H9 (cell line): ENCODE measurements at places on chromosomes 5 and 9. TPM values are rescaled to one million over a fixed set of nuclear protein-coding genes. Genes with fewer than 3 reads are reported as not detected.
A peak's percentile ranks its signal among the peaks of the same experiment; 100 is the strongest.

- no peak overlapping the region for H3K27ac ChIP-seq
- no peaks in the 10 kb centered on the region for H3K36me3 ChIP-seq
- no peaks in the 10 kb centered on the region for H3K4me1 ChIP-seq
- peak overlapping the region; percentile 41 for H3K4me3 ChIP-seq
- peak; percentile 37 for DNase-seq
- peaks cover 24% of the 10 kb centered on the region; the same call in 1 of the 2 replicates for H3K27me3 ChIP-seq
Measured at GRCh38 chr5:51500-51823, 40.5 kb upstream of the PLEKHG4B start.

DNA sequence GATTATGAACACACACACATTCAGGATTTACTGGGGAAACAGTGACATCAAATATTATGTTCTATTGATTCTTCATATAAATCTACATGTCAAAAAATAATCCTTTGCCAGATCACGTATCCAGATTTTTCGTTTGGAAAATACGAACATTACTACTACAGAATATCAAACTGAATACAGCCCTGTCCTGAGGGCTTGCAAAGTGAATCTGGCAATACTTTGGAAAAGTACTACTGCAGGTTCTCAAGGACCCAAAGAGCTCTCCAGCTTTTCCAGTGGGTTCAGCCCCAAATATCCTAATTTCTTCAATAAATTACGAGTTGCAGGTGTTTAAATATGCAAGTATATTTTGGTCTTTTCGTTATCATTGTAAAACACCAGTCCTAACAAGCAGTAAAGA, 411 bp upstream of the NDUFS4 start:
- H3K4me1 ChIP-seq: no peaks in the 10 kb centered on the region
- H3K27me3 ChIP-seq: no peaks in the 10 kb centered on the region
- no peak overlapping the region for H3K27ac ChIP-seq
- H3K4me3 ChIP-seq: peak overlapping the region; percentile 100
- peaks cover 23% of the 10 kb centered on the region for H3K36me3 ChIP-seq

GRCh38 chr5:3852161-3852916, 256.7 kb downstream of the IRX1 start:
- H3K27me3 ChIP-seq: no peaks in the 10 kb centered on the region
- no peak overlapping the region for H3K4me3 ChIP-seq
- no peak for DNase-seq
- no peaks in the 10 kb centered on the region for H3K36me3 ChIP-seq

DNA sequence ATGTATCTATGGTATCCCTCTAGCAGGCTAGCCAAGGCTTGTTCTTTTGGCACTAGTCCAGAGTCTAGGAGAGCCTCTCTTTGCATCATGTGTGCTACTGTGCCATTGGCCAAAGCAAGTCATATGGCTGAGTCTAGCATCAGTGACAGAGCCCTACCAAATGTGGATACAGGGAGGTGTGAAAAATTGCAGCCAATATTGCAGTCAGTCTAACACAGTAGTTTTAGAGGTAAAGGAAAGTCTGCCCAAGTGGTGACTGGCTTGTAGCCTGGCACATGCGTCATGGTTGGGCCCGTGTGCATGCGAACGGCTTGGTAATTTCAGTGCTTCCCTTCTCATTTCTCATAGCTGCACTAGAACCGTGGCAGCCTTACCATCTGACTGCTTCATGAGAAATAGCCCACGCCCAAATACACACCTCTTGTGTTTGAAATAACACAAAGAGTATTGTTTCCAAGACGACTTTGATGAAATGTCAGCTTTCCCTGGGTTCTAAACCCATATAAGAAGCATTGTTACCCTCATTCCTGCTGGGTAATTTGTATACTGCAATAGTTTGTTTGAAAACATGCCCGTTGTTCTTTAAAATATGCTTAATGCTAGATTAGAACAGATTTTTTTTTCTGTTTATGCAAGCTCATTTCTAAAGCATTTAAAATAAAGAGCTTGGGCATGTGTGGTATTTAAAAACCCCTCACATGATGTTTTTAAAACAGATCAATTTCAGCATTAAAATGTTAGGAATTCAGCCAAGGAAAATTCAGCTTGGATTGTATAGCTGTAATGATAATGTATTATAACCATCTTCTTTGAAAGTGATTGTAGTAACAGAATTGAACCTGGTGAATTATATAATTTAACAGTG, 113.2 kb downstream of the TLE4 start:
- H3K4me3 ChIP-seq: no peak overlapping the region
- H3K4me1 ChIP-seq: no peaks in the 10 kb centered on the region; the same call in 1 of the 2 replicates

GRCh38 chr5:136620621-136621020, 255.3 kb upstream of the TRPC7 start:
- H3K4me3 ChIP-seq: no peak overlapping the region
- no peaks in the 10 kb centered on the region for H3K36me3 ChIP-seq
- no peak for DNase-seq
- no peaks in the 10 kb centered on the region for H3K27me3 ChIP-seq
- no peaks in the 10 kb centered on the region for H3K4me1 ChIP-seq
- no peak overlapping the region for H3K27ac ChIP-seq

- no peak for DNase-seq
- no peaks in the 10 kb centered on the region; the same call in 1 of the 2 replicates for H3K27me3 ChIP-seq
- peaks cover 23% of the 10 kb centered on the region for H3K36me3 ChIP-seq
- H3K27ac ChIP-seq: no peak overlapping the region
- H3K4me1 ChIP-seq: peaks cover 5% of the 10 kb centered on the region; the same call in 1 of the 2 replicates
Measured at GRCh38 chr5:31770998-31771397, 132.1 kb downstream of the PDZD2 start.

GRCh38 chr5:95447961-95448360, 56.8 kb downstream of the FAM81B start:
- no peak for DNase-seq
- H3K27ac ChIP-seq: no peak overlapping the region
- no peak overlapping the region for H3K4me3 ChIP-seq
- H3K27me3 ChIP-seq: no peaks in the 10 kb centered on the region
- peaks cover 4% of the 10 kb centered on the region; the same call in 1 of the 2 replicates for H3K36me3 ChIP-seq

DNA sequence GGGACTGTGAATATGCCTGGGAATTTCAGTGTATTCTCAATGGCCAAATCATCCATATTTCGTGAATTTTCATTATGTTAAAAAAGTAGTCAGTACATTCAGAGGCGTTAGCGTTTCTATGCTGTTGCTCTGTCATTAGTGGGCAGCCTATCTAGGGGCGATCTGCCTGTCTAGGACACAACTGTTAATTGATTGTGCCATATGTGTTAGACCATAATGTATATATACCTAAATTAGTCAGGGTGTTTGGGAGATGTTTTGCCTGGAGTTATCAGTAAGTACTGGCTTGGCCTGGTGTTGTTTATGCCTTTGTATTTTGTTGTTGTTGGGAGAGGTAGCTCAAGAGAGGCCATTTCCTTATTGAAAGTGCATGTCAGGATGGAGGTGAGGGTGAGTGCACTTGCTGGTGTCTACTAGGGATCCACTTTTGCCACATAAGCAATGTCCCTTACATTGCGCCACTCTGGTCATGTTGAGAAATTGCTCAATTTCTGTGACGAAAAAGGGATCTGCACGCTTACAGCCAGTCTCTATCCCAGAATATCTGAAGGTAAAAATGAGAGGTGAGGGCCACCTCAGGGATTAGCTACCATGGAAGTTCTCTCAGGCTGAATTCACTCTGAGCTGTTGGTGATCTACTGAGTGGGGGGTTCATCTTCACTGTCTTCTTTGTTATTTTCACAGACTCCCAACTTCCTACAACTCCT, 123.3 kb downstream of the ST8SIA4 start:
- H3K27ac ChIP-seq: no peak overlapping the region
- H3K27me3 ChIP-seq: no peaks in the 10 kb centered on the region
- peaks cover 11% of the 10 kb centered on the region for H3K36me3 ChIP-seq
- DNase-seq: no peak

DNA sequence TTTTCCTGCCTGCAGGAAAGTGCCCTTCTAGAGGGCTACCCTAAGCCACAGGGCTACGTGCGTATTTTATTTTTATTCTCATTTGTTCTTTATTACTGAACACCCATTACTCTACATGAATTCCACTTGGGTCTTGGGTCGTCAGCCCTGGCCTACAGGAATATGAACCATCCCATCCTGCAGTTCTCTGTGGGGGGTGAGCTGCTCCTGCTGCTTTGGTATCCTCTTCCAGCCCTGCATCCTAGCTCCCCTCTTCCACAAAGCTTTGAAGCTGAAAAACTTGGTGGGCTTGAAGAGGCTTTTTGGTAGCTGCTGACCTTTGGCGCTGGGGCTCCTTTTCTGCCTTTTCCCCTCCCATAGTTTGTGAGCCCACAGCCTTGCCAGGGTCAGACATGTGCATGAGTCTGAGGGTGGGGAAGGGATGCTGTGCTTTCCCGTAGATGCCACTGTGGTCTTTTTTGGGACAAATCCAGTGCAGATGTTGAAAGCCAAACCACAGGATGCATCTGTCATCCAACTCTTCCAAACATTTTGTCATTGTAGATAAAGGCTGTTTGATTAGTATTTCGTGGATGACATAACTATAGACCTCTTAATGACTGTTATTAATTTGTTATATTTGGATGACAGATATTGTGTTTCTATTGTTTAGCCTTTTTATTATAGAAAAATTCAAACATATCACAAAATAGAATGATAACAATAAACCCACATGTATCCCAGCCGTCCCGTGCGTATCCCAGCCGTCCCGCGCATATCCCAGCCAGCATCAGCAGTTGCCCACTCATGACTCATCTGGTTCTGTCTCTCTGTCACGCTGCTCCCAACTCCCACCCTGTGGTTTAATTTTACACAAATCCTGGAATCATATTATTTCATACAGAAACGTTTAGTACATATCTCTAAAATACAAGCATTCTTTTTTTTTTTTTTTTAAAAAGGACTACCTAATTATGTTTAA, 43.9 kb downstream of the SLC46A2 start:
- H3K4me3 ChIP-seq: no peak overlapping the region
- H3K36me3 ChIP-seq: no peaks in the 10 kb centered on the region
- H3K4me1 ChIP-seq: peaks cover 8% of the 10 kb centered on the region; the same call in 1 of the 2 replicates
- no peak for DNase-seq
- H3K27ac ChIP-seq: no peak overlapping the region
- H3K27me3 ChIP-seq: no peaks in the 10 kb centered on the region

- no peaks in the 10 kb centered on the region for H3K36me3 ChIP-seq
- DNase-seq: no peak
- no peaks in the 10 kb centered on the region for H3K4me1 ChIP-seq
- no peak overlapping the region for H3K4me3 ChIP-seq
Measured at GRCh38 chr5:102049517-102049916, 246.6 kb downstream of the SLCO4C1 start.

GRCh38 chr9:88835038-88835466, 156.2 kb upstream of the S1PR3 start:
- H3K27ac ChIP-seq: no peak overlapping the region
- no peaks in the 10 kb centered on the region for H3K36me3 ChIP-seq
- no peaks in the 10 kb centered on the region; the same call in 1 of the 2 replicates for H3K4me1 ChIP-seq
- H3K27me3 ChIP-seq: no peaks in the 10 kb centered on the region

- H3K27ac ChIP-seq: no peak overlapping the region
- no peaks in the 10 kb centered on the region for H3K4me1 ChIP-seq
- H3K27me3 ChIP-seq: no peaks in the 10 kb centered on the region
- H3K36me3 ChIP-seq: no peaks in the 10 kb centered on the region
- no peak for DNase-seq
Measured at GRCh38 chr9:118059484-118060278, 355.5 kb downstream of the TLR4 start.

GRCh38 chr5:5085381-5085780, 54.7 kb upstream of the ADAMTS16 start:
- peaks cover 8% of the 10 kb centered on the region; the same call in 1 of the 2 replicates for H3K4me1 ChIP-seq
- H3K27ac ChIP-seq: no peak overlapping the region
- H3K27me3 ChIP-seq: no peaks in the 10 kb centered on the region
- H3K4me3 ChIP-seq: no peak overlapping the region

GRCh38 chr9:137313956-137314560, 12.0 kb upstream of the NRARP start:
- peak; percentile 31 for DNase-seq
- no peak overlapping the region for H3K4me3 ChIP-seq
- H3K27ac ChIP-seq: no peak overlapping the region
- H3K27me3 ChIP-seq: no peaks in the 10 kb centered on the region
- no peaks in the 10 kb centered on the region; the same call in 1 of the 2 replicates for H3K4me1 ChIP-seq

DNA sequence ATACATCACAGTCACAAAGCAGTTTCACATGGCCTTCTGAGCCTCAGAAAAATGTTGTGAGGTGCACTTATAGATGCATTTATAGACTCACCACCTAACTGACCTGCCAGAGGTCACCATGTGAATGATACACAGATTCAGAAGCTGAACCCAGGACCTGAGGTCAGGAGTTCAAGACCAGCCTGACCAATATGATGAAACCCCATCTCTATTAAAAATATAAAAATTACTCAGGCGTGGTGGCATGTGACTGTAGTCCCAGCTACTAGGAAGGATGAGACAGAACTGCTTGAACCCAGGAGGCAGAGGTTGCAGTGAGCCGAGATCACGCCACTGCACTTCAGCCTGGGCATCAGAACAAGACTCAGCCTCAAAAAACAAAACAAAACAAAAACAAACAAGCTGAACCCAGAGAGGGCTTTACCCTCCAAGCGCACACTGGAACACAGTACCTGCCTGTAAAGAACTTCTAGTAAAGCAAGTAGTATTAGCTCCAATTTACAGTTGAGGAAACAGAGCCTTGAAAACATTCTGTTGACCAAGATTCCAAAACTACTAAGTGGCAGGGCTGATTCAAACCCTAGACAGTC, 16.3 kb downstream of the ECPAS start:
- H3K36me3 ChIP-seq: peaks cover 11% of the 10 kb centered on the region
- H3K27me3 ChIP-seq: no peaks in the 10 kb centered on the region
- peak overlapping the region; percentile 53 for H3K27ac ChIP-seq
- no peaks in the 10 kb centered on the region; the same call in 1 of the 2 replicates for H3K4me1 ChIP-seq
- H3K4me3 ChIP-seq: no peak overlapping the region

DNA sequence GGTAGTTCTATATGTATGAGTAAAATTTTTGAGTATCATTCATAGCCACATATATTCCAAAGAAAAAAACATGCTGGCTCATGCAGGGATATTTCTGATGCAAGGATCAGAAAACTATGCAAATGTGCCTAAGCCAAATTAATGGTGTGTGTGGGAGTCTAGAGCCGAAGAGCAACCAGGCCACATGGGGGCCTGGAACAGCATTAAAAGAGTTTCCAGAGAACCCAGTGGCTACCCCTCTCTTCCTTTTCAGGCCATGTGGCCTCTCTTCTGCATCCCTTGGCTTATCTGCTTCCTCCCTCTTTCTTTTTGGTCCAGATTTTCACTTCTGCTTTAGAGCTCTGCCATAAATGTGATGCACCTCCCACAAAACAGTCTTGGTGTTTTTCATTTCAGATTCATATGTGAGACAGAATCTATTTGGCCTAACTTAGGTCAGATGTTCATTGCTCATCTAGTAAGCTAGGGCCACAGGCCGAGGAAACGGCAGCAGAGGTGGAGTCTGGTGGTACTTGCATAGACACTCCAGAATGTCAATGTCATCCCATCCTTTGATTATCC, 300.0 kb downstream of the SH3GL2 start:
- no peak overlapping the region for H3K4me3 ChIP-seq
- no peak for DNase-seq
- H3K27me3 ChIP-seq: no peaks in the 10 kb centered on the region
- peaks cover 3% of the 10 kb centered on the region; the same call in 1 of the 2 replicates for H3K36me3 ChIP-seq
- no peak overlapping the region for H3K27ac ChIP-seq

The CKS2 gene
- total RNA-seq: 210 and 211 TPM in 2 replicates

The TRPM3 gene
- total RNA-seq: 7.7 and 10.3 TPM in 2 replicates

The CARTPT gene
- not detected in 2 replicates for total RNA-seq

The TLX3 gene
- not detected in 2 replicates for total RNA-seq

The PCDHGA5 gene
- 1.1 and 1.3 TPM in 2 replicates for total RNA-seq

The SPINK7 gene
- total RNA-seq: not detected in 2 replicates

The AHRR gene
- total RNA-seq: 1.7 and 2.2 TPM in 2 replicates
